T47D (cell line): ENCODE measurements at places on chromosomes 13 and 19.

DNA sequence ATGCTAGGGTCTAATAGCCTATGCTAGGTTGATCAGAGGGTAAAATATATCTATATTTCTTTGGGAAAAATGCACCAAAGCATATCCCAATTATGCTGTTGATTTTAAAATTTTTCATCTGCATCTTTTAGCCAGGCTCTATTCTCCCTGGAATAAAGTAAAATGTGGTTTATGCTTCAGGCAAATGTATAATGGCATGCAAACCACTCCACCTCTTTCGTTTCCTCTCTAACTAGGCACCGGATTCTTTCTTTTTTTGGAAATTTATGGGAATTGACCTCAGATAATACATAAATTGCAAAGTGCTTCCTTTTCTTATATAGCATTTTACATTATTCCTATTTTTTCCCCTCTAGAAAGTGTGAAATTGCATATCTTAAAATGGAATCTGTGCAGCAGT is 386.5 kb downstream of the OLFM4 start:
- no peak for DNase-seq

DNA sequence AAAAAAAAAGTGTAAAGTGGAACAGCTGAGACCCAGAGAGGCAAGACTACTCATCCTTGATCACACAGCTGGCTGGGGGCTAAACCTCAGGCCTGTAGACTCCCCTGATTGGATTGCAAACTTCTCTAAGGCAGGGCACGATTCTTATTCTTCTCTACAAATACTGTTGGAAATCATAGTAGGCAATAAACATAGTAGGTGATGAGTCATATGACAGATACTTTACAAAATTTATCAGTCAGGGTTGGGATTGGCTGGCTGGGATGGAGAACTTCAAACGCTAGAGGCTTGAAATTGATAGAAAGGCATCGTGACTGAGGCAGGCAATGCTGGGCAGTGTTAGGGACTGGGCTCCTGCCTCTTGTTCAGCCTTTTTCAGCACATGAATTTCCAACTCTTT is 5.9 kb upstream of the MATK start:
- no peak for DNase-seq

DNA sequence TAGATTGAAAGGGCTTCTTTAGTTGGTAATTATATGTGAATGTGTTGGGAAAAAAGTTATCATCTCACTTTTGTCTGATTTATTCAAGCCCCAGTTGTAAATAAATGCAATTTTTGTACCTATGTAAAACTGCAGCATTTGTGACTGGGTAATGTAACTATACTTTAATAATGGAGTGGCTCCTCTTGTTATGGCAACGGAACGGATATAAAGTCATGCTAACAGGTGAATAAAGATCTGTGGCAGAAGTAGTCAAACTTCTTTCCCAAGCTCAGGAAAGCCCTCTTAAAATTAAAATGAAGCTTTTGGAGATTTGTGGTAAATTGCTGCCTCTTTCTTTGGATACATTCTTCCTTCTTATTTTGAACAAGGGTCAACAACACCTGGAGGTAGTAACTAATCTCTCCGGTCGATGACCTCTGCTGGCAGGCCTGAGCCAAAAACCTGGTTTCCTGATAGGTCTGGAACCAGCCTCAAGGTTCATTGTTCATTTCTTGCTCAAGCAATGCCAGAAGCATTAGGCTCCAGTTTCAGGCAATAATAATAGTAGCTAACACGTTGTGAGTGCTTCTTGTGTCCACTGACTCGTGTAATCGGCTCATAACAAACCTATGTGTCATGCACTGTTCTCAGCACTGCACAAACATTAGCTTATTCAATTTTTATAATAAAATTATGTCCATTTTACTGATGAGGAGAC is 313.4 kb upstream of the DACH1 start:
- DNase-seq = peak; percentile 19

- DNase-seq = peak; percentile 80
Observed at GRCh38 chr19:47863514-47863936, 4.5 kb downstream of the TPRX2 start.

- peak; percentile 38 for DNase-seq
Observed at GRCh38 chr19:6260912-6261650, 18.7 kb downstream of the MLLT1 start.

DNA sequence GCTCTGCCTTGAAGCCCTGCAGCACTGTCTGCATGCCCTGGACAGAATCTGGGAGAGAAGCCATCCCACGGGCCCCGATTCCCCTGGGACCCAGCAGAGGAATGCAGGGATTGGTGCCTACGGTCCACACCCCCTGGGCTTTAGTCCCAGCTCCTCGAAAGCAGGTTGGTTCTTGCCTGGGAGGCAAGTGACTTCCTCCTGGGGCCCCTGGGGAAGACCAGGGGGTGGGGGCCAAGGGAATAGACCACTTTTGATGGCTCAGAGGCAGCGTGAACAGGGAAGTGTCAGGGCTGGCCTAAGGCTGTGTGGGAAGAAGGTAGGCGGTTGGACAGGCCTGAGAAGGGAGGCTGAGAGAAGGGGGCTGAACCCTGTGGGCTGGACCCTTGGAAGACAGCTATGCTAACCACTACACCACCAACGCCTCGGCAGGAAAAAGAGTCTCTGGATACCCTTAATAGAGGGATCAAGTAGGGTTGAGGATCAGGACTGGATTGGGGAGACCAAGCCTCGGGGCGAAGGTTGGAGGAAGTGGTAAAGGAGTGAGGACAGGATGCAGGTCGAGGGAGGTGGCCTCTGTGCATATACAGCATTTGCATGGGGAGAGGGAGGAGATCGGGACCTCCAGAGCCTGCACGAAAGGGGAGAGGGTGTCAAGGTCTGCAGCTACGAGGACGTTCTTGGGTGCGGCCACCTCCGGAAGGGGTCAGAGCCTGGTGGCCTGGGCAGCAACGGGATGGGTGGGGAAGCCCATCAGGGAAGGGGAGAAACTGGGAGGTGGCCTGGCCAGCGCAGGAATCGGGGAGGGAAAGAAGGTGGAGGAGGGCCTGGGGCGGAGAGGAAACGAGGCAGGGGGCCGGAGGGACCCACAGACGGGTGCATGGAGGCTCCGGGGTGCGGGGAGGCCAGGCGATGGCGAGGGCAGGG is 709 bp downstream of the DPP9 start:
- no peak for DNase-seq

- no peak for DNase-seq
Observed at GRCh38 chr19:13001502-13002165, 6.4 kb downstream of the NFIX start.

GRCh38 chr13:31476266-31476665 is 263.1 kb upstream of the RXFP2 start:
- no peak for DNase-seq

DNA sequence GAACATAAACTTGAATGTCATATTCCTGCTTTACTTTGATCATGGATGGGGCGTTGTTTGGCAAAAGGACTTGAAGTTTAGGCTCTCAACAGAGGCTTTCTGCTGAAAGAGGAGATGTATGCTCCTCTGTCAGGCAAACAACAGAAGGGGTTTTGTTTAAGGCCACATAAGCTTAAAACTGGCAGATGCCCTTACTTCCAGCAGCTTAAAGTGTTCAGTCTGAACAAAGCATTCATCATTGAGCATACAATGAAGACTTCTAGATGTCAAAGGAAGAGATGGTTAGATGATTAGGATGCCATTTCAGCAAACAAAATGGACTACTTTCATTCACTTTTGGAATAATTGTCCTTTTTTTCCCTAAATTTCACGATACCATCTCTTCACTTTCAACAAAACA is 484.5 kb downstream of the SLITRK6 start:
- peak; percentile 2 for DNase-seq

GRCh38 chr13:105670179-105670990 is 865.1 kb downstream of the EFNB2 start:
- no peak for DNase-seq

GRCh38 chr13:30991922-30992321 is 59.5 kb downstream of the TEX26 start:
- no peak for DNase-seq

- no peak for DNase-seq
Observed at GRCh38 chr13:108305655-108306054, 36.1 kb downstream of the TNFSF13B start.

DNA sequence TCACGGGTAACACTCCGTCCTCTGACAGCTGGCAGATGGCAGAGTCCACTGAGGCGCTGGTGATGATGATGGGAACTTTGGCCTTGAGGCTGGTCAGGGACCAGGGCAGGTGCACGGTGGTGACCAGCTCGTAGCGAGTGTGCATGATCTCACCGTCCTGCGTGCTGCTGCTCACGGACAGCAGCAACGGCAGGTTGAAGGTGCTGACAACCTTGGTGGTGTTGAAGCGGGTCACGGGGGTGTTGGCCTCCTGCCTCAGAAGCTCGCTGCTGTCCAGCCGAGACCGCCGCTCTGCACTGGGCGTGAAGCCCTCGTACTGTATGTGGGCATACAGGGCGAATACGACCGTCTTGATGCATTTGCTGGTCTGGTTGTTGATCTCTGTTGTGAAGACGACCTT is 11.6 kb downstream of the ARRDC5 start:
- DNase-seq = no peak
